ENCODE measurements at places on chromosomes 4 and X. TPM values are rescaled to one million over a fixed set of nuclear protein-coding genes. Genes with fewer than 3 reads are reported as not detected.

GRCh38 chr4:41070516-41071281 lies 143.6 kb downstream of the APBB2 start:
- no peak overlapping the region for H3K27ac ChIP-seq
- no peak for DNase-seq
- H3K27me3 ChIP-seq, result no peaks in the 10 kb centered on the region
- H3K36me3 ChIP-seq, result no peaks in the 10 kb centered on the region

DNA sequence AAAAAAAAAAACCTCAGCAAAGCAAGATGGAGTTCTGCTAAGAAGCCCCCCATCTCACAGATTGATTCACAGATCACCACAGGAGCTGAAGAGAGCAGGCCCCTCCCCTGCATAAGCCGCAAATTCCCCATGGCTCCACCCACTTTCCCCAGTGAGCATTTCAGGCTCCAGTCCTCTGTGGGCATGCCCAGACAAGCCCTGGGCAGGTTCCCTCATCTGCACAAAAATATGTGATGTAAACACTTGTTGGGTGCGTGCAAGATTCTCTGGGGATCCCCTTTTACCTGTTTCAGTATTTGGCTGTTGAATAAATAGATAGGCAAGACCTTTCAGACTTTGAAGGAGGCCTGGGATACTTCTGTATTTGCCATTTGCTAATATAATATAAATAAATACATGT lies 514.3 kb downstream of the PCDH7 start:
- no peak overlapping the region for H3K4me3 ChIP-seq
- no peaks in the 10 kb centered on the region for H3K27me3 ChIP-seq
- no peaks in the 10 kb centered on the region for H3K4me1 ChIP-seq
- no peaks in the 10 kb centered on the region for H3K36me3 ChIP-seq
- DNase-seq, result no peak

TBC1D9 gene
- 14.1 TPM for total RNA-seq

CSAG2 gene
- not detected for total RNA-seq
